Hepatic stellate cell (primary cell): ENCODE measurements at places on chromosomes 11 and 22.

- DNase-seq, result no peak
Measured at GRCh38 chr22:29871684-29872083, 11.3 kb upstream of the MTMR3 start.

GRCh38 chr22:48976556-48977535, 850.8 kb downstream of the BRD1 start:
- DNase-seq, result no peak

- DNase-seq, result no peak
Measured at GRCh38 chr22:32680277-32680676, 121.2 kb upstream of the TIMP3 start.

GRCh38 chr11:69397732-69398131, 83.7 kb upstream of the LINC01488 start:
- no peak for DNase-seq

GRCh38 chr11:112285841-112286311, 25.2 kb upstream of the PLET1 start:
- DNase-seq, result peak; percentile 29

GRCh38 chr11:100810146-100810545, 123.1 kb downstream of the ARHGAP42 start:
- peak; percentile 8 for DNase-seq

- no peak for DNase-seq
Measured at GRCh38 chr11:103484545-103484944, 375.3 kb downstream of the DYNC2H1 start.

DNA sequence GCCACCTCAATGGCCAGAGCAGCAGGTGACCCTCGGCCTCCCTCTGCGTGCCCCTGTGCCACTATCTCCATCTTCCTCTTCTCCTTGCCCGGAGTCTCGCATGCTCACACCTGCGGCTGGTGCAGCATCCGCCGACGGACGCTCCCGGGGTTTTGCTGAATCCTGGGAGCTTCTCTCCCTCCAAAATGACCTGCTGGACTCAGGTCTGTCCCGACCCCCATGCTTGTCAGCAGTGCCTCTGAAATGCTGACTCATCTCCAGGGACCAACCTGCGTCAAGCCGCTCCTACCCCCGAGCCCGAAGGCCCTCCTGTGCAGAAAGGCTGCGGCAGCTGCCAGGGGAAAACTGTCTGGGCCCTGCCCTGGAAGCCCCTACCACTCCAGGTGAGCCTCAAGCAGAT, 58.4 kb downstream of the CELSR1 start:
- DNase-seq, result no peak

- no peak for DNase-seq
Measured at GRCh38 chr11:118338637-118339061, 3.9 kb downstream of the CD3D start.

- peak; percentile 14 for DNase-seq
Measured at GRCh38 chr22:28882545-28882877, 861 bp upstream of the ZNRF3 start.

DNA sequence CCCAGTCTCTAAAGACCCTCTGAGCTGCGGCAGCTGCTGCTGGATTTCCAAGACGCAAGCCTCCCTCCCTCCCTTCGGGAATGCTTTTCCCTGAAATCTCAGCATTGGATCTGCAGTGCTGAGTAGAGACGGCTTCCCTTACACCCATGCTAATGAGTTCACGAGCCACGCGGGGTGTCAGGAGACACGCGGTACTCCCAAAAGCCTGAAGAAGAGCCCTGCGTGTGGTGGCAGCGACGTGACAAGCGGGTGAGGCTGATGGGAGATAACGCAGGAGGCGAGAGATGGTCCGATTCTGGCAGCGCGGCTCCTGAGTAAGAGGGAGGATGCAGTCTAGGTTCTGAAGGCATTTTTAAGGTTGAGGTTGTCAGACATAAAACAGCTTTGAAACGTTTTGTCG, 74.4 kb upstream of the ASPHD2 start:
- DNase-seq, result no peak

DNA sequence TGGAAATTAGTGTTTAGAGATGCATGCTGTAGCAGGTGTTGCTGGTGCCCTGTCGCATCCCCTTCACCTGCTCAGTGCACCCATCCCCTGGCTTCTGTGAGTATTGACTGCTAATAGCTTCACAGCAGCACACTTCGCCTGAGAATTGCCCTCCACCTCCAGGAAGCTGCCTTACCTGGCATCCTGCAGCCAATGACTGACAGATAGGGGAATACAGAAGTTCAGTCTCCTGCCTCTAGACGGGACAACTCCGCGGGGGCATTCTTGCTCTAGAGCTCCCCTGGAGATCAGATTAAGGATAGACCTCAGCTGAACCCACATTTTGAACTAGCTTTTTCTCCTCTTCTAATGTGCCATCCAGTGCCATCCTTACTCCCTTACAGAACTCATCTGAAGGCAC, 9.3 kb upstream of the CD3E start:
- DNase-seq, result no peak

DNA sequence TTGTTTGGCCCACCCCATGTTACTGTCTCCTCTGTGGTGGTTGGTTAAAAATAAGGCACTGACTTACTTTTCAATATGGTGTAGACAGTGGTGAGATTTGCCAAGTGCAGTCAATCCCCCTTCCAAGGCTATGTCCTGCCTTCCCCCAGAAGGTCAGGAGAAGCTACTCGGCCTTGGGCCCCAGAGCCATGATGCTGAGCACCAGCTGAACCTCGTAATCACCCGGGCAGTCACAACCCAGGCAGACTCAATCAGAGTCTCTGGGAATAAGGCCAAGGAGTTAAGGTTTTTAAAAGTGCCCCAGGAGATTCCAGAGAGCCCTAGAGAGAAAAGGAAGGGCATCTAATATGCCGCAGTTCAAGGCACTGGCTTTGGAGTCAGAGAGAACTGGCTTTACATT, 23.8 kb downstream of the MYO18B start:
- no peak for DNase-seq

DNA sequence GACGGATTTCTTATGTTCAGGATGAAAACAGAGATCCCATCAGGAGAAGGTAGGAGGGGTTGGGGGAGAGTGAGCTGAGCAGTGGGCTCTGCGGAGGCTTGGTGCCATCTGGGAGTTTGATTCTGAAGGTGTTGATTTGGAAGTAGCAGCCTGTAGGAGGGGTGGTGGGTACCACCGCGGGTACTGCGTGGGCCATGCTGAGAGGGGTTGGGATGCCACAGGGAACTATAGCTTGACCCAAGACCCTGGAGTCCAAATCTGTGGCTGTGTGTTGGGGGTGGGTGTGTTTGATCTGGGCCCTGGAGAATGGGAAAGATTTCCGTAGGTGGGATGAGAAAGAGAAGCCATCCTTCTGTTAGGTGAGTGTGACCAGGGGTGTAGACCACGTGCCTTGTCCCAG, 5.0 kb downstream of the INCENP start:
- no peak for DNase-seq

DNA sequence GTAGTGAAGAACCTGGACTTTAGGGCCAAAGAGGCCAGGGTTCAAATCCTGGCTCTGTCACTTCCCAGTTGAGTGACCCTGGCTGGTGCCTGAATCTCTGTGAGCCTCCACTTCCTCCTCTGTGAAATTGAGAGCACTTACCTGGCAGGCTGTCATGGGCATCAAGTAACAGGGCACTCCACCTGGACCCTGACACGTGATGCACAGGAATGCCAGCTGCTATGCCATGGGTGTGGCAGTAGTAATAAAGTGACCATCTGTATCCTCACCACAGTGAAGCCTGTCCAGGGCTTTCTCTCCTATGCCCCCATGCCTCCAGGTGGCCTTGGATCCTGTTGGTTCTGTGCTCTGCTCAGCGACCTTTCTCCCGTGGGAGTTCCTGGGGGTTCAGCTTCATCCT, 29.8 kb upstream of the PPP6R3 start:
- no peak for DNase-seq

DNA sequence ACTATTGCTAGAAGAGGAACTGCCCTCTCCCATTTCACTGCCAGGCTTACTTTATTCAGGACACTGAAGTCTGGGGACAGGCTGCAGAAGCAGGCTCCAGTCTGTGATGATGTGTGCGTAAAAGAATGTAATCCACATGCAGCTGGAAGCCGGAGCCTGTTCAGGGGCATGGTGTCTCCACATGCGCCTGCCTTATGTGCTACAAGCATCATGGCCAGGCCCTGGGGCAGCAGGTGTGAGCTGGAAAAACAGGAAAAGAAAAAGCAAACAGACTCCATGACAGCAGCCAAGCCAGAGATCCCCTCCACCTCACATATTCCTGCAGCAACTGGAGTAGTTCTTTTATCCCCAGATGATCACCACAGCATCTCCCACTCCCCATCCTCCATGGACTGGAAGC, 33.4 kb downstream of the ARFGAP2 start:
- DNase-seq, result peak; percentile 68

GRCh38 chr11:125404811-125405790, 91.0 kb downstream of the FEZ1 start:
- DNase-seq, result peak; percentile 80

GRCh38 chr22:44458044-44459020, 39.7 kb downstream of the RTL6 start:
- DNase-seq, result no peak

DNA sequence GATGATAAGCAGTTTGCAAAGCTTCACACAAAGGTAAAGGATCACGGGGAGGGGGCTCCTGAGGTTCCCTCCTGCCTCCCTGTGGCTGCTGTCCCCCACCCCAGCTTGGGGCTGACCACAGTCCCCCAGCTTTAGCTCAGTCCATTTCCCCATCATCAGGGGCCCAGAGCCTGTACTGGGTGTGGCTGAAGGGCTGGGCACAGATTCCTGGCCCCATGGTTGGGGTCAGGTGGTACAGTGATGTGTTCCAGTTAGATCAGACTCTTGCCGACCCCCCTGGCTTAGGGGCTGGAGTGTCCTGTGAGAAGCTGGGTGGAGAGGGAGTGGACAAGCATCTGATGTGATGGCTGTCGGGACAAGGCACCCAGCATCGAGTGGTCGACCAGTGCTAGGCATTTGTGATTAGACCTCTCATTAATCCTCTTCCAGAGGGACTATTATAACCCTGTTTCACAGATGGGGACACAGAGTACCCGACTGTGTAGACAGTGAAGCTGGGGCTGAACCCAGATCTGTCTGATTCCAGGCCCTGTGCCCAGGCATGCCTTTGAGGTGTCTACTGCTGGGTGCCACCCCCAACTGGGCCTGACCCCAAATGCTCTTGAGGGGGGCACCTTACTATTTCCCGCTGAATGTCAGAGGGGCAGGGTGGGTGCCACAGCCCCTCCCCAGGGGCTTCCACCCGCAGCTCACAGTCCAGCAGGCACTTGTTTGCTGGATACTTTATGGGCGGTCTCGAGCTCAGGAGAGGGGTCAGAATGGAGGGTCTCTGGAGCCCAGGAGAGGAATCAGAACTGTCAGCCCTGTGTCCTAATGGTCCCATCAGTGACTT, 4.3 kb downstream of the SHANK3 start:
- peak; percentile 3 for DNase-seq

GRCh38 chr11:64590763-64591221, at the start of gene SLC22A12:
TSS of gene SLC22A12 (plus strand) at chr11:64591220. CDS start at chr11:64591557, 337 bp downstream.
- DNase-seq, result no peak

GRCh38 chr11:64697663-64698375, 25.2 kb downstream of the NRXN2 start:
- DNase-seq, result no peak

GRCh38 chr11:112902361-112903011, 58.7 kb upstream of the NCAM1 start:
- DNase-seq, result no peak

GRCh38 chr11:34284811-34285481, 72.9 kb downstream of the ABTB2 start:
- DNase-seq, result no peak

- no peak for DNase-seq
Measured at GRCh38 chr22:31044262-31044861, 36.8 kb upstream of the SMTN start.

- peak; percentile 51 for DNase-seq
Measured at GRCh38 chr22:36419177-36419911, 31.6 kb upstream of the MYH9 start.

DNA sequence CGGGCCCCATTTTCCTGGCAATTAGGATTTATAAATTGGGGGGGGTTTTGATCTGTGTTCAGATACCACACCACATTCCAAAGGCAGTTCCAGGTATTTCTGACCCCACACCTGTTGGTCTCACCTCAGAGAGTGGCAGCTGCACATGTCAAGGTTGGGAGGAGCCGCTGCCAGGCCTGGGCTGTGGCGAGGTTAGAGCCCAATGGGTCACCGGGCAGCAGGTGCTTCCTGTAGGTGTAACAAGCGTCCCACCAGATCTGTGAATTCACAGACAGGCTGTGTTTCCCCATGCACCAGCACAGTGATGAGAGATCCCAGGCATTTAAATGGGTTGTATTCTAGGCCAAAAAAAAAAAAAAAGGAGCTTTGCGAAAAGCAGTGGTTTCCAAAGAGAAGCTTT, 58.6 kb downstream of the CABIN1 start:
- DNase-seq, result no peak

- DNase-seq, result no peak
Measured at GRCh38 chr11:123448823-123449222, 18.8 kb downstream of the GRAMD1B start.

- no peak for DNase-seq
Measured at GRCh38 chr11:108766596-108767173, 101.8 kb downstream of the DDX10 start.

DNA sequence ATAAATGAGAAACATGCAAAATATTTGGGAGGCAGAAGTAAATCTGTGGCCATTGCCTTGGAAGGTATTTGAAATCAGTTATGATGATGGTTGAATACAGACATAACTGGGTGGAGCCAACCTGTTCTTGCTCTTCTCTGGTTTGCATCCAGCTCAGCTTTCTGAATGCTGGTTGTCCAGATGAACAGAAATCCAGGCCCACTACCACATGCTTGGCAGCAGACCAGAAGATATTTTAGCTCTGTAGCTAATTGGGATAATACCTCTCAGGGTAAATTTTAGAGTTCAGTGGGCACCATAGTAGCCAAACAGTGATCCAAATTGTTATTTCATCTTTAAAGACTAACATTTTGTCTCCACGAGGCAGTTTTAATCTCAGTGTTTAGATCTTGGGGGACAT, 308.3 kb downstream of the RAB38 start:
- DNase-seq, result no peak

- no peak for DNase-seq
Measured at GRCh38 chr11:34750692-34751405, 130.0 kb downstream of the EHF start.

- DNase-seq, result peak; percentile 82
Measured at GRCh38 chr22:44357966-44358465, 45.3 kb upstream of the SHISAL1 start.

- DNase-seq, result no peak
Measured at GRCh38 chr22:36671404-36671803, 32.1 kb downstream of the CACNG2 start.

GRCh38 chr22:18909556-18909955, 3.4 kb downstream of the DGCR6 start:
- no peak for DNase-seq

DNA sequence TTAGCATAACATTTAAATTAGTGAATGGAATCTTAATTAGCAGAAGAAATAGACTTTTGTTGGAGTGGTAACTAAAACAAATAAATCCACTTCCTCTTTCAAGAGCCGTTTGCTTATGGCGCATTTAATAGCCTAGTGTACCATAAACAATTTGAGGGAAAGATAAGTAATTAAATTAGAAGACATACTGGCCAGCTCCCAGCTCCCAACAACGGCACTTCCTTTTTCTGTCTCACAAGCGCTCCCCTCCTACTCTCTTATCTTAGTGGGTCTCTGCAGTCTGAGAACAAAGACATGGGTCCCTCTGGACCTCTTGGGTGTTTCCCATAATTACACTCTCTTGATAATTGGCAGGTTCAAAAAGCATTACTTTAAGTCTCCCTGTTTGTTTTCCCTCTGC, 146.0 kb downstream of the OPCML start:
- no peak for DNase-seq
